ENCODE measurements at places on chromosomes 5 and 9. TPM values are rescaled to one million over a fixed set of nuclear protein-coding genes. Genes with fewer than 3 reads are reported as not detected.

- no peak for DNase-seq
Observed at GRCh38 chr5:133935667-133935940, 32.8 kb downstream of the C5orf15 start.

The ZNF883 gene
- total RNA-seq: 8.7 TPM

DNA sequence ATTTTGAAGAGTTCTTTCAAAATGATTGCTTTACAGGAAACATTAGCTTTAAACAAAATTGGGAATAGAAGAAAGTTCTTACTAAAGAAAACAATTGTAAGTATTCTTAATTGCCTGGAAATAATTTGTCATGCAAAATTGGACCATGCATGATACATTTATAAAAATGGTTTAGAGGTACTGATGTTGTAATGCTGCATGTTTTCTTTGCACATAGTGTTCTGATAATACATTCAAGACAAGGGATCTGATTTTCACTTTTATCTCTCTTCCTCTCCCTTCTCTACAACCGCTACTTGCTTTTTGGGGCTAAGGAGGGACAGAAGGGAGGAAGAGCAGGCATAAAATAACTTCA is 211.6 kb upstream of the MPDZ start:
- no peak for DNase-seq

- DNase-seq: no peak
Observed at GRCh38 chr9:70110194-70111041, 66.8 kb downstream of the MAMDC2 start.

The FANCG gene
- total RNA-seq: 126 TPM

GRCh38 chr5:168528521-168529373 is at the start of gene FBLL1:
Gene FBLL1 (plus strand): TSS chr5:168529305. CDS start chr5:168529505, 200 bp downstream.
- DNase-seq: peak; percentile 62

The AQP7 gene
- 0.98 TPM for total RNA-seq

Data from neural crest cell (in vitro differentiated cells).